Jurkat, Clone E6-1 (cell line): ENCODE measurements at places on chromosomes 12 and 14.

GRCh38 chr14:103870891-103871595, 23.7 kb upstream of the PPP1R13B start:
- DNase-seq = no peak

- DNase-seq = no peak
Measured at GRCh38 chr12:49703647-49704137, 3.5 kb downstream of the FMNL3 start.

DNA sequence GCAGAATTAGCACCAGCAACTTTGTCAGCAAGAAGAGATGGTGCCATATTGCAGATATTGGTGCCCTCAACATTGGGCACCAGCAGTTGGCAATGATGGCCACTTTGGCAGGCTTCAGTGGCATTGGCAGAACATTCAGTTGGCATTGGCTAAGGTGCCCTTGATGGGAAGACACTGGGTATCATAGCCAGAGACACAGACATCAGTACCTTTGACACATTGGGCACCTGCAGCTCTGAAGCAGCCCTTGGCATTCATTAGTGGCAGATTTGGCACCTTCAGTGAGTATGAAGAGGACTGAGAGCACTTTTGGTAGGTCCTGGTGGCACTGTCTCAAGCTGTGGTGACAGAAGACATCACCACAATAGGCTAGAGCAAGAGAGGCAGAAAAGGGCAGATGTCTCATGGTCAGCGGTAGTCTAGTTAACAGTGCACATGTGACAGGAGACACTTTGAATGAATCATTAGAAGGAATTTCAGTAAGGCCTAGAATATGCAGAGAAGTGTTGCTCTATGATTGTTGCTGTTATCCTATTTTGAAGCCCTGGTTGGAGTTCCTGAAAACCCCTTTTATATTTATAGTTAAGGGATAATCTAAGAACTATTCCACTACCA, 422.2 kb downstream of the APAF1 start:
- DNase-seq = no peak

- DNase-seq = no peak
Measured at GRCh38 chr12:13794706-13795105, 186.7 kb downstream of the GRIN2B start.

DNA sequence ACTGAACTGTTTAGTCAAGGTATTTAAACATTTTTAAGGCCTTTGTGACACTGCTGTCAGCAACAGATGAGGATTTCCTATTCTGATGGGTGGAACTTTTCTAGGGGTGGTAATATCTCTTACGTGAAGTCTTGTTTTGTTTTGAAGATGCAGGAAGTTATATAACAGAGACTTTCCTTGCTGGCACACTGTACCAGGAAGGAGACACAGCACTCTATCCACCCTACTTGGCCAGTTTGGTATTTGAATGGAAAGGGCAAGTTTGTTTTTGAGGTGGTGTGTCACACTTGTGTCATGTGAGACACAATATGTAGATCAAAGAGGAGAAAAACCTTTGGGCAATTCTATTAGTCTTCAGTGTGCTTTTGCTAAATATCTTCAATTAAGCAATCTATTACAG, 51.6 kb upstream of the SRP54 start:
- no peak for DNase-seq

DNA sequence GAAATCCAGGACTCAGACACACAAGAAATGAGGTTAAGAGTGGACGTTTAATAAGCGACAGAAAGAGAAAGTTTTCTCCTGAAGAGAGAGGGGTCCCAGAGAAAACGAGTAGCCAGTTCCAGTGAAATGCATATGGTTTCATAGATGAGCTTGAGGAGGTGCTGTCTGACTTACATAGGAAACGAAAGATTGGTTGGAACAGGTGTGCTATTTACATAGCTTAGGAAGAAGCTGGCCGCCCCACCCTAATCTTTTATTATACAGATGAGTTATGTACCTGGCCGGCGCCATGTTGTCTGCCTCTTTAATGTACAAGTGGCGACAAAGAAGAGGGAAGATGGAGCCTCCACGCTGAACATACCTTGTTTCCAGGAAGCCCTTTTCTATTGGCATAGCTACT, 223.0 kb downstream of the SLC6A15 start:
- DNase-seq = no peak

- DNase-seq = no peak
Measured at GRCh38 chr14:101465795-101466448, 95.4 kb upstream of the DIO3 start.

- no peak for DNase-seq
Measured at GRCh38 chr14:98937712-98938505, 334.1 kb downstream of the BCL11B start.

DNA sequence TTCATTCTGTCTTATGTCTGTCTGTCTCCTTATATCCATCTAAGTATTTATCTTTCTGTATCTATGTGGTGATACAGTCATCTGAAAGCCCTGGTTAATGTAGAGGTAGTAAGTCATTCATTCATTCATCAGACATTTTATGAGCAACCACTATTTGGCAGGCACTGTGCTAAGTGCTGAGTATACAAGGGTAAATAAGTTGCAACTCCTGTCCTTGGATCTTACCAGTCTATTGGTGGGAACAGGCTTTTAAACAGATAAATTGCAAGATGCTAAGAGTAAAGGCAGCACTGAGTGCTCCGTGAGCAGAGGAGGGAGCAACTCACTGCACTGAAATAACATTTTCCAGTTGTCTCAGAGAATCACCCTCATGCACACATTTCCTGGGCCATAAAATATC, 68.6 kb downstream of the TMEM30B start:
- DNase-seq = no peak

DNA sequence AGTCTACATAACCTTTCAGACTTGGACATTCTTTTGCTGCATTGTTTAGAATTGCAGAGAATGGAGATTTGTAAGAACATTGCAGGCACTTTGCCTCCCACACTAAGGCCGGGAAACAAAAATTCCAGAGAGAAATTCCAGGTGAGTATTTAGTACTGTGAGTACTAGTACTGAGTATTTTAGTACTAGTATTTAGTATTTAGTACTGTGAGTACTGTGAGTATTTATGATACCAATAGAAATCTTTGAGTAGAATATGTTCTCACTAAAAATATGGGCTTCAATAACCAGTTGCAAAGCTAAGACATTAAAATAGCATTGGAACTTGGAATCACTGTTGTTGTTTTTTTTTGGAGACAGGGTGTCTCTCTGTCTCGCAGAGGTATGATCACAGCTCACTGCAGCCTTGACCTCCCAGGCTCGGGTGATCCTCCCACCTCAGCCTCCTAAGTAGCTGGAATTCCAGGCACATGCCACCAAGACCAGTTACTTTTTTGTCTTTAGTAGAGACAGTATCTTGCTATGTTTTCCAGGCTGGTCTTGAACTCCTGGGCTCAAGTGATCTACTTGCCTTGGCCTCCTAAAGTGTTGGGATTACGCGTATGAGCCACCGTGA, 5.3 kb upstream of the HAUS4 start:
- DNase-seq = no peak

- no peak for DNase-seq
Measured at GRCh38 chr14:23385244-23385641, 8.4 kb downstream of the CMTM5 start.

GRCh38 chr12:100376161-100376560, 19.3 kb downstream of the SLC17A8 start:
- no peak for DNase-seq

- no peak for DNase-seq
Measured at GRCh38 chr14:34957771-34958286, 25.0 kb upstream of the SRP54 start.

- no peak for DNase-seq
Measured at GRCh38 chr12:131066886-131067490, 113.3 kb downstream of the ADGRD1 start.

- DNase-seq = no peak
Measured at GRCh38 chr12:59636945-59637691, 41.3 kb downstream of the SLC16A7 start.

GRCh38 chr14:97851428-97851995, 1054.3 kb downstream of the VRK1 start:
- DNase-seq = no peak
